ENCODE measurements at places on chromosomes 2 and 18.

GRCh38 chr2:199405241-199405640, 52.5 kb downstream of the SATB2 start:
- DNase-seq: no peak

- no peak for DNase-seq
These were observed 6.2 kb upstream of the ZNF236 start for GRCh38 chr18:76816127-76816526.

GRCh38 chr2:235419996-235420395, 73.8 kb upstream of the AGAP1 start:
- no peak for DNase-seq

- no peak for DNase-seq
These were observed 395.0 kb downstream of the ZNF516 start for GRCh38 chr18:76099931-76100457.

DNA sequence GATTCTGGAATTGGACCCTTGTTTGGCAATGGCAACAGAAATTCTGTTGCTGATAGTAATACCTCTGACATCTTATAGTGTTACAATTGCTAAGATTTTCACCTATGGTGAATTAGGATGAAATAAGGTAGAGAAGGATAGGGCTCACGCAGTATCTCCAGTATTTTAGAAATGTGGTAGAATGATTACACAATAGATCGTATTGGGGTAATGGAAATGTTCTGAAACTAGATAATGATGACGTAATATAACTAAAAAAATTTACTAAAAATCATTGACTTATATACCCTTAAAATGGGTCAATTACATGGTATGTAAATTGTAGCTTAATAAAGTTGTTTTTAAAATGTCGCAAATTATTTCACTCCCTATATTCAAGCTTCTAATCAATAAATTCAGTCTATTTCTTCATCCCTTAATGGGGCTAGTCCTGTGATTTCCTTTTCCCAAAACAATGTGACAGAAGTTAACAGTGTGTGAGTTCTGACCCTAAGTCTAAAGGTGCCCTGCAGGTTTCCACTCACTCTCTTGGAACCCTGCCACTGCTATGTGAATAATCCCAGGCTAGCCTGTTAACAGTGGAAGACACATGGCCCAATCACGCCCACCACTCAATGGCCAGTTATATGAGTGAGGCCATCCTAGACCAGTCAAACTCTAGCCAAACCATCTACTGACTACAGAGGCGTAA, 31.2 kb downstream of the USP37 start:
- DNase-seq: no peak

GRCh38 chr2:134153294-134153880, 100.5 kb upstream of the MGAT5 start:
- DNase-seq: no peak

GRCh38 chr18:34120294-34120693, 104.4 kb downstream of the NOL4 start:
- no peak for DNase-seq

- no peak for DNase-seq
These were observed 22.4 kb downstream of the NPAS2 start for GRCh38 chr2:100842241-100842922.

DNA sequence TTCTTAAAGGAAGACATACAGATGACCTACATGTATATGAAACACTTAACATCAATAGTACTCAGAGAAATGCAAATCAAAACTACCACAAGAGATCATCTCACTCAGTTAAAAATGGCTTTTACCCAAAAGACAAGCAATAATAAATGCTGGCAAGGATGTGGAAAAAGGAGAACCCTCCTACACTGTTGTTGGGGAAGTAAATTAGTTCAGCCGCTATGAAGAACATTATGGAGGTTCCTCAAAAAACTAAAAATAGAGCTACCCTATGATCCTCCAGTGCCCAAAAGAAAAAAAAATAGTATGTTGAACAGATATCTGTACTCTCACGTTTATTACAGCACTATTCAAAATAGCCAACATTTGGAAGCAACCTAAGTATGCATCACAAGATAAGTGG, 1579.4 kb upstream of the TMEFF2 start:
- no peak for DNase-seq

GRCh38 chr18:3985020-3985419, 470.1 kb downstream of the DLGAP1 start:
- DNase-seq: no peak

DNA sequence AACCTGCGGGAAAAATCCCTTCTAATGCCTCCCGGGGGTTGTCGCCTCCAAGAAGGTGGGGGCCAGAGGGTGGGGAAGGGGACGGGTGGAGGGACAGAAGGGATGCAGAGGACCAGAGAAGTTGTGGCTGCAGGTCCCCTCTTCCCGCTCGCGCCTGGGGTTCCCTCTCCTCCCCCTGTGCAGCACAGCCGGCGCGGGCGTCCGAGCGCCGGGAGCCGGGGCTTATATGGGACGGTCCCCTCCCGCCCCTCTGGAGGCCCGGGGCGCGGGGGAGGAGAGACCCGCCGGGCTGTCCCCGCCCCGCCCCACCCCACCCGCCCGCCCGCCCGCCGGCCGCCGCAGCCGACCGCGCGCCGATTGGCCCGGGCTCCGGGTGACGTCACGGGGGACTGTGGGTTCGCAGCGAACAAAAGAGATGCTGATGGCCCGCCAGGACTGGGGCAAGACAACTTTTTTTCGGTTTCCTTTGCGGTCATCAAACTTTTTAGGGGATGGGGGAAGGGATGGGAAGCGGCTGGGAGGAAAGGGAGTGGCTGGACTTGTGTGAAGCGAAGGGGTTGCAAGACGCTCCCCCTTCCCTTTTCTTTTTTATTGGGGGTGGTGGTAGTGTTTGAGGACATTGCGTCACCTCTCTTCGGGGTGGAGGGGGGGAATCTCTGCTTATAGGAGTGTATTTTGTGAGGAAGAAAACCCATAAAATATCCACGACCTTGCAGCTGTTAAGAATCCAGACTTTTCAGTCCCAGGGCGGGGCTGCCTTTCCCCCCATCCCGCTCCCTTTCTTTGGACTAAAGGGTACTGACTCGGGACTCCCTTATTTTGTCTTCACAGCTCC, at the start of gene FN1:
Gene FN1 (minus strand): TSS at position 199 of the 835 bp plus-strand sequence. CDS start 266 bp downstream, outside the sequence.
- peak; percentile 48 for DNase-seq

- no peak for DNase-seq
These were observed 56.2 kb downstream of the ANKMY1 start for GRCh38 chr2:240501531-240501991.

GRCh38 chr18:13217971-13218367, 591 bp upstream of the LDLRAD4 start:
- no peak for DNase-seq

DNA sequence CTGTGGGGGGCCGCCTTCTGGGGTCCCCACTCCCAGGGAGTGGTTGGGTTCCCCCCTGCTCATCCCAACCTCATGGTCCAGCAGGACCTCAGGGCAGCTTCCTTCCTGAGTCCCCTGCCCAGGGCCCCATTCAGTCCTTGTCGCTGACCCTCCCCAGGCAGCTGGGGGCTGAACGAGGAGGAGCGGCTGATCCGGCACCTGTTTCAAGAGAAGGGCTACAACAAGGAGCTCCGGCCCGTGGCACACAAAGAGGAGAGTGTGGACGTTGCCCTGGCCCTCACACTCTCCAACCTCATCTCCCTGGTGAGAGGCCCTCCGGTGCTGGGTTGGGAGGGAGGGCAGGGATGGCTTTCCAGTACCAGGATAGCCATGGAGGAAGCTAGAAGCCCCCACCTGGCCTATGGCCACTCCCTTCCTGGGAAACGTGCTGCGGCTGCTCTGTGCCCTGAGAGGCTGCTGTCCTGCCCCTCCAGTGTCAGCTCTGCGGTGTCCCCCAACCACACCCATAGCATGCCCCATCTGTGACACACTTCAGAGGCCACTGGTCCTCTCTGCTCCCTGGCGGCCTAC, 497 bp downstream of the CHRND start:
- DNase-seq: no peak

DNA sequence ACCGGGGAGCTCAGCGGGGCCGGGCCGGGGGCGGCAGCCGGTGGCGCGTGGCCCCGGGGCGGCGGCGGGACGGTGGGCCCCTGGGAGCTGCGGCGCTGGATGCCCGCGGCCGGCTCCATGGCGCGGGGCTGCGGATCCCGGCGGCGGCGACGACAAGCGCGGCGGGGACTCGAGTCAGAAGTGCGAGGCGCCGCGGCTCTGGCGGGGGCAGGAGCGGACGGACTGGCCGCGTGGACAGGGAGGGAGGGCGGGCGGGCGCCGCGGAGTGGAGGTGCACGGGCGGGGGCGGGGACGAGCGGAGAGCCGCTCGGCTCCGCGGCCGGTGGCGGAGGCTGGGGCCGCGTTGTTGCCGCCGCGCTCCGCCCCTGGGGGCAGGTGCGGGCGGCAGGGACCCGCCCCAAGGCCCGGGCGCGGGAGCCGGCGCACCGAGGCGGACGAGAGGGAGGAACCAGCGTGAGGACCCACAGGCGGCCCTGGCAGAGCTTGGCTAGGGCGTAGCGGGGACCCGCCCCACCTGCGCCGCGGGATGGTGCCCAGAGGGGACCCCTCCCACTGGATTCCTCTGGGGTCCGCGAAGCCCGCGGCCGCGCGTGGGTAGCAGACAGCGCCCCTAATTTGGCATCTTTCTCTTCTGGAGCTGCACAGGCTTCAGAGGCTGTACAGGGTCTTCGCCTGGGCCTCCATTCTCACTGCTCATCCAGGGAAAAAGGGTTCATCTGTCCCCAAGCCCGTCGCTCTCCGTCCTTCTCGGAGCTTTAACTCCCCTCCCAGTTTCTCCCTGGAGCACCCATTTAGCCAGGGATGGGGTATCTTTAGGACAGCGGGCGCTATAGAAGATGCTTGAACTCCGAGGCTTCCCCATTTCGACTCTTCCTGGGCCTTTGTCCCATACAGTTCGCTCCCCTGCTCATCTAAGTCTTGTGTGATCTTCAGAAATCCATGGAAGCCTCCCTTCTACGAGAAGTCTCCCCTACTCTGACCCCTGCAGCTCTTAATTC, at the start of gene TMEM163:
Gene TMEM163 (minus strand): TSS at position 184 of the 998 bp plus-strand sequence.
- no peak for DNase-seq

- DNase-seq: no peak
These were observed 254.3 kb upstream of the TNP1 start for GRCh38 chr2:217114117-217114516.

DNA sequence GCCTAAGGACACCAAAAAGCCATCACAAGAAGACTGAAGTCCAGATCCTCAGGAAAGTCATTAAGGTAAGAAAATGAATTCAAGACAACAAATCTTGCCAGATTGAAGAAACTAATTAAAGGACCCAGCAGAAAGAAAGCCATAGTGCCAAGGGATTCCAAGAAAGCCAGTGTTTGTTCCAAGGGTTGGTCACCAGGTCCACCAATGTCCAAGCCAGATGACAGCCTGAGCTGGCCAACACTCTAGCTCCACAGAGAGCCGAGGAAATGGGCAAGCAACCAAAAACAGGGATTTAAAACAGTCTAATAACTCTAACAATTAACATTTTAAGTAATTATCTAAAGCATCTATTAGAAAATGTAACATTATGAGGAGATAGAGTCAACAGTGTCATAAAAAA, 49.2 kb downstream of the DNER start:
- no peak for DNase-seq

DNA sequence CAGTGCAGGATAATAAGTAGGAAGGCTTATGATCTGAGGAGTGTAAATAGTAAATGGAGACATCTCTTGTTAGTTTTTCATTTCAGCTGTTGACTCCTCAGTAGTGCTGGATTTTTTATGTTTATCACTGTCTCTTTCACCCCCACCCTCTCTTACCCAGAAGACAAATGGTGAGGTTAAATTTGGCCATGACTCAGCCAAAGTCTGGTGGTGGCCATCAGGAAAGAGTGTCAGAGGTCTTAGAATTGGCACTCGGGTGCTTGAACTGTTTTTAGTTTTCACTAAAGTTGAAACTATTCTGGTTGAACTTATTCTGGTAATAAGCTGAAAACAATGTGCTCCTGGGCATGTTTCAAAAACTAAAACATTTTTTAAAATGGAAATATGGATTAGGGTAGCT, 123.3 kb downstream of the FHOD3 start:
- no peak for DNase-seq

DNA sequence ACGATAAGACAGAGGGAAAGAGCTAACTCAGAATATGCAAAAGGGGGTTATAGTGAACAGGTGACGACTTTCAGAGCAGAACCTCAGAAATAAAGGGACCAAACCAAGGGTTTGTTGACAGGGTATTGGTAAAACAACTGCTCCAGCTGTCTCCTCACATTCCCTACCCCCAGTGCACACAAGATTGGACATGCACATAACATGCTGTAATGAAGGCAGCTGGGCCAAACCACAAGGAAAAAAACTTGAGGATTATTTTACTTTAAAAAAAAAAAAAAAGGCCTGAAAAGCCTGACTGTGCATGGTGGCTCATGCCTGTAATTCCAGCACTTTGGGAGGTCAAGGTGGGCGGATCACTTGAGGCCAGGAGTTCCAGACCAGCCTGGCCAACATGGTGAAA, 3.5 kb downstream of the RBM43 start:
- DNase-seq: no peak

GRCh38 chr18:8241731-8242130, 367.5 kb upstream of the RAB12 start:
- no peak for DNase-seq

GRCh38 chr2:216420367-216421101, 8.2 kb downstream of the SMARCAL1 start:
- DNase-seq: no peak

DNA sequence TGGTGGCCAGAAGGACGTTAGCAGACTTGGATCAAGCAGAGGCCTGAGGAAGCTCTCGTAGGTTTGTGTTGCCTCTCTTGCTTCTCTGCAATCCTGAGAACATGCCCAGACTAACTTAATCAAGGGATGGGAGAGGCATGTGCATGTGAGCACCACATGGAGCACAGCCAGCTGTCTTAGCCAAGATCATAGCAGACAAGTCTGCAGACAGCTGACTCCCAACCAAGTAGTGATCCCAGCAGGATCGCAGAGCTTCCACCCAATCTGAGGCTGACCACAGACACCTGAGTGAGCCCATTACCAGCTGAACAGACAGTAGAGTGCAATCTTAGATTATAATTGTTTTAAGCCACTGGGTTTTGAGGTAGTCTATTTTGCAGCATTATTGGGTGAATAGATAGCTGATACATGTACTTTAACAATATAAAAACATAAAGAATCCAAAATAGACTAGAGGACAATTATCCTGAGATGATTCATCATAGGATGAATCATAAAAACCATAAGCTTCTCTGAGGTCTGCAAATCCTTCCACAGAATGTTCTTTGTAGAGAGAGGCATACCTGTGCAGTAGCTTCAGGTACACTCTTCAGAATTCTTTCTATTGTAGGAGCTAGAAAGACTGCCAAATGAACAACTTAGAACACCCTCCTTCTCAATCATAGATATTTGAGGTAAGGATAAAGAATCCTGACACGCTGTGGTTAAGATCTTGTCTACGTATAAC, 25.2 kb upstream of the FAM110C start:
- no peak for DNase-seq

- DNase-seq: no peak
These were observed at the start of gene TUBA3D for GRCh38 chr2:131475831-131476230. Gene TUBA3D, plus strand, starts transcription at chr2:131476119. Its CDS starts 81 bp downstream, at chr2:131476200.

DNA sequence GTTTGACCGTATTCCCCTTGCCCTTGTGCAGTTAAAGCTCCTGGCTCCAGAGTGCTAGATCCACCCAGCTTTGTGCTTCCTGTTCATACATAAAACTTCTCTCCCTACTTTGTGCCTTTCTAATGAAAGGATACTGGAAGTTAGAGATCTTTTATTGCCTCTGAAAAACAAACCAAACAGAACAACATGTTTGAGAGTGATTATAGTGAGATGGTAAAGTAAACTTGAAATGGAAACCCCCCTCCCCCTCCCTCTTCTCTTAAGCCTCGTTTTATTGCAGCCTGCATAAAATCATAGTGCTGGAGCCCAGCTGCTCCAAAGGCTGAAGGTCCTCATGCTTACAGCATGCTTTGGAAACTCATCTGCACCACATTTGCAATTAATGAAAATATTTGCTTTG, 125.1 kb downstream of the TANC1 start:
- DNase-seq: no peak
